ENCODE measurements at places on chromosomes 3 and 15.

- DNase-seq = no peak
These were observed 254.3 kb upstream of the ICE2 start for GRCh38 chr15:60733196-60733595.

DNA sequence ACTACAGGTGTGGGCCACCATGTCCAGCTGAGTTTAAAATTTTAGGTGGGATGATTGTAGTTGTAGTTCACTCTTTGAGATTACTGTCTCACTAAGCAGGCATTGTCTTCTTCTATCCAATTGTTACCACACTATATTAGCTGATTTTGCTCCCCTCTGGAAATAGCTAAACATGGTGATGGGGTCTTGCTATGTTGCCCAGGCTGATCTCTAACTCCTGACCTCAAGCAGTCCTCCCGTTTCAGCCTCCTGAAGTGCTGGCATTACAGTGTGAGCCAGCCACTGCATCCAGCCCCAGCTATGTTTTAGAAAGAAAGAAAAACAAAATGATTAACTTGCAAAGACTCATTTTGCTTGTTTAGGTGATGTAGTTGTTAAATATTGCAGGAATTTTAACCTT is 30.6 kb downstream of the YEATS2 start:
- no peak for DNase-seq

- DNase-seq = peak; percentile 48
These were observed 2.1 kb downstream of the CD47 start for GRCh38 chr3:108088697-108089096.

GRCh38 chr3:136068708-136069107 is 103.2 kb downstream of the PPP2R3A start:
- DNase-seq = peak; percentile 81

- DNase-seq = peak; percentile 20
These were observed 46.4 kb downstream of the ZNF106 start for GRCh38 chr15:42444415-42445063.
